Cardiac septum (tissue), 1 donor: ENCODE measurements at places on chromosomes 13 and 19.

GRCh38 chr19:9566729-9567128, 17.6 kb downstream of the ZNF121 start:
- no peak for DNase-seq

- DNase-seq, result no peak
Observed at GRCh38 chr19:14096272-14096992, 5.9 kb upstream of the SAMD1 start.

GRCh38 chr19:1763648-1764639, 10.6 kb downstream of the ONECUT3 start:
- no peak for DNase-seq

DNA sequence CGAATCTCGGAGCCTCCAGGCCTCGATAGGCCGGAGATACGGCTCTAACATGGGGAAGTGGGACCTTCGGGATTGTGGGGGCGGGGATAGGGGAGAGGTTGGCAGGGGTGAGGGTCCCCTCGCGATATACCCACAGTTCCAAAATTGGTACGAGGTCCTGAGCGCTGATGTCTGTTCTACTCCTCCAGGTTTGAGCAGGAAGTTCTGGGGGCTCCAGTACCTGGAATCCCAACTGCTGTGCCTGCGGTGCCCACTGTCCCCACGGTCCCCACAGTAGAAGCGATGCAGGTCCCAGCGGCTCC, 447 bp downstream of the RBM42 start:
- no peak for DNase-seq

DNA sequence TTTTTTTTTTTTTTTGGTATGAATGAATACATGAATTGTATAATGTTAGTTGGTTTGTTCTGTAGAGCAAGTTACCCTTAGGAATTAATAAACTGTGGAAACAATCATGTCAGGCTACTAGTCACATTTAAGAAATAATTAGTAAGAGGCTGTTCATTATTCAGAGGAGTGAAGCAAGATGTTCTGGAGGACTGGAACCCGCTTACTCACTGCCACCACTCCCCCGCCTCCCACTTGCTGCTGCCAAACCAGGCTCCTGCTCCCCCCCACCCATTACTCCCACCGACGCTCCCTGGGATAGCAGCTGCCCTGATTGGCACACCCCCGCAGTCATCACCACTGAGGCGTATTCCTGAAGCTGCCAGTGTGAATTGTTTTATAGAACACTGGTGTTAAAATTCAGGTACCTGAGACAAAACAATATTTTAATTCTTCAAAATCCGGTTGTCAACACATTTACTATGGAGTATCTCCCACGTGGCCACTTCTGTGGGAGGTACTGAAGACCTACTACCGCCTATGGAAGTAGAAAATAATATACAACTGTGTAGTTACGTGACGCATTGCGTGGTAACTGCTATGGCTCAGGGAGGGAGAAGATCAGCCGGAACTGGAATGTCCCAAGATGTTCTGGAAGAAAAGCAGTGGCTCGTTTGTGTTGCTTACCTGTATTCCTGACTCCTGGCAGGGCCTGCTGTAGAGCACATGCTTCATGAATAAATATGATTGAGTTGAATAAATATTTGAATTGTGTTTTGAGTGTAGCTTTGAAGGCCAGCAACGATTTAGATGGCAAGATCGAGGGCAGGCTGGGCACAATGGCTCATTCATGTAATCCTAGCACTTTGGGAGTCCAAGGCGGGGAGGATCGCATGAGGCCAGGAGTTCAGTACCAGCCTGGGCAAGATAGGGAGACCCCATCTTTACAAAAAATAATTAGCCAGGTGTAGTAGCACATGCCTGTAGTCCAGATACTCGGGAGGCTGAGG, 1.7 kb downstream of the DPY19L3 start:
- no peak for DNase-seq

GRCh38 chr13:111502957-111503356, 182.5 kb downstream of the TEX29 start:
- DNase-seq, result no peak
